ENCODE measurements at places on chromosomes 4 and X. TPM values are rescaled to one million over a fixed set of nuclear protein-coding genes. Genes with fewer than 3 reads are reported as not detected.

GRCh38 chr4:22514481-22514880 is 1.4 kb downstream of the ADGRA3 start:
- no peak for DNase-seq

Gene ZNF157
- 0.06 TPM for total RNA-seq

GRCh38 chr4:106266201-106266600 is 49.8 kb downstream of the TBCK start:
- peak; percentile 5 for DNase-seq

Gene GYPE
- not detected for total RNA-seq

DNA sequence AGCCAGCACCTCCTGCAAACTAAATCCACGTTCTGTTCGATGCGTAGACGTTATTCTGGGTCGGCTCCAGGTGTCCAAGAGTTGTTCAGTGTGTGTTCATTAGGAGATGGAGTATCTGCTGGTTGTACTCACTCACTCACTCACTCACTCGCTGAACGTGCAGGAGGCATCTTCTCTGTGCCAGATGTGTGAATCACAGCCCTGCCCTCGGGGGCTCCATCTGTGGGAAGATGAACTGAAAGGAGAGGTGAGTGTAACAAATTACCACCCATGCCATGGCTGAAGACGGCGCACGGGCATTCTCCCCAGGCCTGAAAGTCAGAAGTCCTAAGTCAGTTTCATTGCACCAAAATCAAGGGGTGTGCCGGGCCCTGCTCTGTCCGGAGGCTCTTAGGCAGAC is 16.1 kb downstream of the NSG1 start:
- peak; percentile 72 for DNase-seq

GRCh38 chrX:74353984-74354383 is 50.0 kb downstream of the ZCCHC13 start:
- DNase-seq = no peak

GRCh38 chr4:26127851-26128337 is 192.9 kb upstream of the RBPJ start:
- no peak for DNase-seq

Gene ZC4H2
- 0.51 TPM for total RNA-seq

Gene ITIH6
- not detected for total RNA-seq

DNA sequence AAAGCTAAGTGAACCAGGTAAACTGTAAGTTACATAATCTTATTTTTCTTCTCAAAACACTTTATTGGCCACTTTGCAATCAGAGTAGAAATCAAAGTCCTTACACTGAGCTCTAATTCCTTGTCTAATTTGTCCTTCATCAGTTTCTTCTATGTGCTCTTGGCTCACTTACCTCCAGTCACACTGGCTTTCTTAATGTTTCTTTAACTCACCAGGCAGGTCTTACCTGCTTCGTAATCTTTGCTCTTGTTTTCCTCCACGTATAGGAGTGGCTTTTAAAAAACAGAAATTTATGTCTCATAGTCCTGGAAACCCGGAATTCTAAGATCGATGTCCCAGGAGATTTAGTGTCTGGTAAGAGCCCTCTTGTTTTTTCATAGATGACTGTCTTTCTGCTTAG is 1462.1 kb downstream of the FSTL5 start:
- no peak for DNase-seq

GRCh38 chr4:150805183-150806025 is 209.7 kb downstream of the LRBA start:
- DNase-seq = no peak
